ENCODE measurements at places on chromosomes 13 and 19. TPM values are rescaled to one million over a fixed set of nuclear protein-coding genes. Genes with fewer than 3 reads are reported as not detected.

GRCh38 chr13:111165241-111166010 lies 50.3 kb downstream of the ARHGEF7 start:
- H3K27me3 ChIP-seq: no peaks in the 10 kb centered on the region
- no peak overlapping the region for H3K27ac ChIP-seq
- H3K4me3 ChIP-seq: no peak overlapping the region
- peaks cover 10% of the 10 kb centered on the region for H3K4me1 ChIP-seq

- no peaks in the 10 kb centered on the region for H3K27me3 ChIP-seq
- H3K4me1 ChIP-seq: no peaks in the 10 kb centered on the region
Measured at GRCh38 chr19:32767951-32768679, 48.5 kb downstream of the TDRD12 start.

DNA sequence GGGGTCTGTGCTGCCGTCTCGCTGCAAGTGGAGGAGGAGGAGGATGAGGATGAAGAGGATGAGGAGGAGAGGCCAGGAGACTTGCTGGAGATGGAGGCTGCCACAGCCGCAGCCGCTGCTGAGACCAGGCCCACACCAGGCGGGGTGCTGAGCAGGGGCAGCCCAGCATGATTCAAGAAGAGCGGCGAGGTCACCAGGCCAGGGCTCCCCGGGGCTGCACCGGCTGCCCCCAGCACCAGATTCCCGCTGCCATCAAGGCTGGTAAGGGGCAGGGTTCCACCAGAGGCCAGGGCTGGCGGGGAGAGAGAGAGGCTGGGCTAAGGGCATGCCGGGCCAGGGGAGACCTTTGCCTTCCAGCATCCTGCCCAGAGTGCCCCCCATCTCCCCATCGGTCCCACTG lies 15.3 kb downstream of the ZNF574 start:
- no peaks in the 10 kb centered on the region for H3K4me1 ChIP-seq
- no peak overlapping the region for H3K27ac ChIP-seq
- DNase-seq: no peak
- no peak overlapping the region for H3K4me3 ChIP-seq

- peaks cover 7% of the 10 kb centered on the region for H3K4me1 ChIP-seq
- no peak overlapping the region for H3K27ac ChIP-seq
- no peak overlapping the region for H3K4me3 ChIP-seq
- H3K27me3 ChIP-seq: no peaks in the 10 kb centered on the region
- DNase-seq: no peak
Measured at GRCh38 chr19:16825312-16826052, 3.7 kb upstream of the SIN3B start.

DNA sequence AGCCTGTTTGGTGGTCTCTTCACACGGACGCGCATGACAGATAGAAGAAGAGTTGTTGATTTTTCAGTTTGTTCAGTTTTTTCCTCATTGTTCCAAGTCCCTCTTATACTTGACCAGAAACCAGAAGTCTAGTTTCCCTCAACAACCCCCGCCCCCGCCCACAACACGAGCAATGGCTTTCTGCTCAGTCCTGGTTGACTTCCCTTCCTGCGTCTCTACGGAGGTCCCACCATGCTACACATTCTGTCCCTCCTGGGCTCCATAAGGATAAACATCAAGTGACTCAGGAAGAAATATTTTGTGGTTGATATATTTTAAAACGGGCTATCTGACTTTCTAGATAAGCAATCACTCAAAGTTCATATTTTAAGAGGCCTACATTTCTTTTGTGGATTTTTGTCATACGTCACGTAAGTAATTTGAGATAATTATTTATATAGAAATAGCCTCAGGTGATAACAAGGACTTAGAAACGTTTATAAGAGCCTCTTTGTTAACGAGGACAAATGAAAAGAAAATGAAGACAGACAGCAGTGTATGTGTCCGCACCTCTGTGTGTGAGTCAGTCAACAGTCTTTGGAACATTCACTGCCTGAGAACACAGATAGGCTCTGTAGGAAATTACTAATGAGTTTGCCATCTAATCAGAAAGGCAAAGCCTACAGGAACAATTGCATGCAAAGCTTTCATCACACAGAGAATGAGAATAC lies 214.4 kb downstream of the RAP2A start:
- DNase-seq: no peak
- no peaks in the 10 kb centered on the region for H3K4me1 ChIP-seq
- no peaks in the 10 kb centered on the region for H3K27me3 ChIP-seq

DNA sequence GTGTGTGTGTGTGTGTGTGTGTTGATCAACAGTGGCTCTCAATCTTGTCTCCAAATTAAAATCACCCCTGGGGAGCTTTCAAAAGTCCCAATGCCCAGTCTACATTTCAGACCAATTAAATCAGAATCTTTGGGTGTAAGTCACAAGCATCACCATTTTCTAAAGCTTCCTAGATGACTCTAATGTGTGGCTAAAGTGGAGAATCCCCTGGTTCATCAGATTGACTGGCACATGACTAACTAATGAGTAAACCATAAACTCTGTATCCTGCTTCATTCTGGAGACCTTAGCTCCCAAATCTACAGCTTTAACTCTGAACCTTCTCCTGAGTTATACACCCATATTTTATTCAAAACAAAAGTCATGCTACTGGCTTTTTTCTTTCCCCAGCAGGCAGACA lies 131.3 kb downstream of the SUCLA2 start:
- no peaks in the 10 kb centered on the region for H3K27me3 ChIP-seq
- H3K27ac ChIP-seq: no peak overlapping the region
- H3K4me1 ChIP-seq: no peaks in the 10 kb centered on the region
- no peak overlapping the region for H3K4me3 ChIP-seq
- DNase-seq: no peak
- no peaks in the 10 kb centered on the region for H3K36me3 ChIP-seq

GRCh38 chr13:98454389-98454881 lies 122.5 kb downstream of the STK24 start:
- no peak overlapping the region for H3K4me3 ChIP-seq
- peaks cover 5% of the 10 kb centered on the region for H3K4me1 ChIP-seq
- no peaks in the 10 kb centered on the region for H3K27me3 ChIP-seq
- H3K27ac ChIP-seq: peak overlapping the region; percentile 53
- H3K36me3 ChIP-seq: peaks cover 44% of the 10 kb centered on the region

GRCh38 chr13:105276571-105276970 lies 1258.9 kb downstream of the EFNB2 start:
- no peaks in the 10 kb centered on the region for H3K27me3 ChIP-seq
- no peak for DNase-seq
- H3K27ac ChIP-seq: no peak overlapping the region
- H3K4me3 ChIP-seq: no peak overlapping the region
- H3K4me1 ChIP-seq: no peaks in the 10 kb centered on the region

DNA sequence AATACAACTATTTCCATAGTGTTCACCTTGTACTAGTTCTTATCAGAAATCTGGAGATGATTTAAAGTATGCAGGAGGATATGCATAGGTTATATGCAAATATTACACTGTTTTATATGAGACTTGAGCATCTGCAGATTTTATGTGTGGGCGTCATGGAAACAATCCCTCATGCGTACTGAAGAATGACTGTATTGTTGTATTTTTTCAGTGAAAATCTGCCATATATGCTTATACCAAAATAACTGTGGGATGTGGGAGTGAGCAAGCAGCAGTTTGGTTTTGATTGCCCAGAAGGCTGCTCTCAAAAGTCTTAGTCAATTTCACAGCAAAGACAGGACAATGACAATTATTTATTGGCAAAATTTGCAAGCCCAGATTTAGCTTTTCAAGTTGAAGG lies 238.8 kb upstream of the PCDH20 start:
- no peaks in the 10 kb centered on the region for H3K36me3 ChIP-seq
- no peak for DNase-seq
- H3K27ac ChIP-seq: no peak overlapping the region
- H3K4me1 ChIP-seq: no peaks in the 10 kb centered on the region
- H3K27me3 ChIP-seq: no peaks in the 10 kb centered on the region

GRCh38 chr13:111627596-111627995 lies 307.2 kb downstream of the TEX29 start:
- H3K27me3 ChIP-seq: no peaks in the 10 kb centered on the region
- H3K4me1 ChIP-seq: peaks cover 20% of the 10 kb centered on the region
- peak; percentile 16 for DNase-seq
- H3K36me3 ChIP-seq: no peaks in the 10 kb centered on the region

GRCh38 chr13:73216381-73216831 lies 157.6 kb downstream of the KLF5 start:
- H3K36me3 ChIP-seq: no peaks in the 10 kb centered on the region
- H3K27me3 ChIP-seq: no peaks in the 10 kb centered on the region
- H3K4me1 ChIP-seq: no peaks in the 10 kb centered on the region
- DNase-seq: no peak
- no peak overlapping the region for H3K27ac ChIP-seq

DNA sequence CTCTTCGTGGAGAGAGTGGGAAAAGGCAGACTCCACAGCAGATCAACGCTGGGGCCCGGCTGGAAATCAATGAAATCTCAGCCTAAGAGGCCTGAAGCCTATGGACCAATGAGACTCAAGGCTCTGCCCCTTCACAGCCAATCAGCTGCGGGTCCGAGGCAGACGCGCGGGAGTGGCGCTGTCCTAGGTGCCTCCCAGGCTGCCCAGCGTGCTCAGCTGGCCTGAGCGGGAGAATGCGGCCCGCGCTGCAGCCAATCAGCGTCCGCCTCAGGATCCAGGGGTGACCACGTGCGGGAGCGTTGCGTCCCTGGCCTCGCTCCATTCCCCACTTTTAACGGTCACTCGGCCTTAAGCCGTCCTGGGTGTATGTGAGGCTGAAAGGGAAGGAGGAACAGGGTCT lies at the start of gene ZBTB32:
Gene ZBTB32, plus strand, starts transcription at position 341 of the 400 bp plus-strand sequence. CDS start 10,069 bp downstream, outside the sequence.
- no peaks in the 10 kb centered on the region for H3K36me3 ChIP-seq
- H3K4me3 ChIP-seq: no peak within 1 kb of the TSS
- H3K27me3 ChIP-seq: no peaks in the 10 kb centered on the region
- no peak within 1 kb of the TSS for H3K27ac ChIP-seq
- no peak for DNase-seq

- no peaks in the 10 kb centered on the region for H3K27me3 ChIP-seq
- H3K4me3 ChIP-seq: no peak overlapping the region
- no peaks in the 10 kb centered on the region for H3K36me3 ChIP-seq
Measured at GRCh38 chr13:25674371-25674770, 302.6 kb downstream of the ATP8A2 start.

Gene CYP2A6
- 63.1 TPM for polyA plus RNA-seq

Gene FARSA
- 50.1 TPM for polyA plus RNA-seq

Gene KIR2DL3
- polyA plus RNA-seq: 0.03 TPM

Gene TMEM145
- polyA plus RNA-seq: not detected

Gene TTC9B
- 0.14 TPM for polyA plus RNA-seq

Gene KIR2DL1
- 0.05 TPM for polyA plus RNA-seq

Gene VAV1
- 0.60 TPM for polyA plus RNA-seq

Gene C19orf85
- polyA plus RNA-seq: not detected

Data from liver (tissue), 10 donors.